ENCODE measurements at places on chromosomes 7 and 10. TPM values are rescaled to one million over a fixed set of nuclear protein-coding genes. Genes with fewer than 3 reads are reported as not detected.

Gene LIPM
- not detected for total RNA-seq

Gene PLAC9
- 8.2 TPM for total RNA-seq

Gene ERVW-1
- total RNA-seq: 1.2 TPM

Gene PRRT4
- 7.7 TPM for total RNA-seq

Gene A1CF
- 12.1 TPM for total RNA-seq

Gene ZP3
- total RNA-seq: not detected

Gene MMP21
- not detected for total RNA-seq

Gene GNGT1
- not detected for total RNA-seq

Gene FAM131B
- total RNA-seq: 2.1 TPM

Gene FAM25G
- total RNA-seq: not detected

Gene AGR2
- 179 TPM for total RNA-seq

Gene SPDYE17
- not detected for total RNA-seq

DNA sequence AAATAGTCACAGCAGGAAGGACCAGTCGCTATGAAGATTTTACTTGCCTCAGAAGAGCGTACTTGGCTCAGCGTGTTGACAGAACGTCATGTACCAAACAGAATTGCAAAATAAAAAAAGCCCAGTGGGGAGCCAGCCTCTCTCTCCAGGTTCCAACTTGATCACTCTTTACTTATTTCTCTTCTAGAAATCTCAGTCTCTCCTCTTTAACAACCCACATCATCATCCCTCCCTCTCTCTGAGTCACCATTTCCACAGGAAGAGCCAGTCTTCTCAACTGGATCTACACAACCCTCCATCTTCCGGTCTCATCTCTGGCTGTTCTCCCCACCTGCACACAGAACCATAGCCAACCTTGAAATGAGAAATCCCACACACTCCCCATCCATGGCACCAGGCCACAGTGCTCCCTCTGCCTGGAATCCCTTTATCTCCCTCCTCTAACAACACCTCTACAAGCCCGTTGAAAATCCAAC lies 718.3 kb downstream of the GRID1 start:
- H3K4me1 ChIP-seq: peaks cover 38% of the 10 kb centered on the region
- no peak overlapping the region for H3K4me3 ChIP-seq
- no peak for DNase-seq

- DNase-seq: no peak
- H3K27ac ChIP-seq: no peak overlapping the region
- H3K27me3 ChIP-seq: no peaks in the 10 kb centered on the region
- H3K4me1 ChIP-seq: no peaks in the 10 kb centered on the region
- peaks cover 21% of the 10 kb centered on the region for H3K36me3 ChIP-seq
These were observed 18.8 kb upstream of the SH2D4B start for GRCh38 chr10:80518807-80519360.

- H3K4me1 ChIP-seq: peaks cover 26% of the 10 kb centered on the region
- no peak for DNase-seq
- H3K4me3 ChIP-seq: peak overlapping the region; percentile 95
- peaks cover 15% of the 10 kb centered on the region for H3K27me3 ChIP-seq
These were observed 172.6 kb upstream of the TNRC18 start for GRCh38 chr7:5596046-5596895.

GRCh38 chr7:40220421-40220911 lies 85.7 kb downstream of the SUGCT start:
- H3K27ac ChIP-seq: no peak overlapping the region
- no peaks in the 10 kb centered on the region for H3K27me3 ChIP-seq
- DNase-seq: no peak
- no peak overlapping the region for H3K4me3 ChIP-seq
- H3K4me1 ChIP-seq: peaks cover 4% of the 10 kb centered on the region

DNA sequence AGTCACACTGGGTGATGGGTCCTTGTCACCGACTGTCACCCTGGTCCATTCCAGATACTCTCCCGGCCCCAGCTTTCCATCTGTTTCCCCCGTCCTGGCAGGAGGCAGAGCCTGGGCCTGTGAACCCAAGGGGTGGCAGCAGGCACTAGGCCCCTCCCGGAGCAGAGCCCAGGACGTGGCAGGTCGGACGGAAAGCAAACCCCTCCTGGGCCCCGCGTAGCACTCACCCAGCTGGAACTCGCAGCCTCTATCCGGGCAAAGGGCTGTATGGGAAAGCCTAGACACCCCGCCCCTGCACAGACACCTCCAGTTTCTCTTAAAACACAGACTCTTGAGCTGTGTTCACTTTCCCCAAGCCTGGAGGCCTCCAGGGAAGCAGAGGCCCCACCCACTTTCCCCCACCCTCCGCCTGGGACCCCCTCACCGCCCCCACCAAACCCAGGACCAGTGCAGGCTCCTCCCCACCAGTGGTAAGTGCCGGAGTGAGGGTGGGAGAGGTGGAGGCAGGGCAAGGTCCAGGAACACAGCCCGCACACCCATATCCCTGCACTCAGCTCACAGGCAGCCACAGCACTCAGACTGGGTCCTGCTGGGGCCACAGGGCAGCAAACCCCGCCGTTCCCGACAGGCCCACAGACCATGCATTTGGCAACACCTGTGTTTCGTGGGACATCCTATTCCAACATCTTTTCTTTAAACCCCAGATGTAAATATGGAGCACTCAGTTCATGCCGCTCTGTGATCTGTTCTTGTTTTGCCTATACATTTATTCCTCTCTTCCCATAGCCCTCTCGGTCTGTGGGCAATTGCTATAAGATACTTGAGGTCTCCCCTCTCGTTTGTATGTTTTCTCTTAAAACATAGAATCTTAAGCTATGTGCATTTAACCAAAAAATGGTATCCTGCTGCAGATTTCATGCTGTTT lies 98.2 kb upstream of the PDGFA start:
- DNase-seq: no peak
- H3K4me1 ChIP-seq: peaks cover 5% of the 10 kb centered on the region
- peaks cover 20% of the 10 kb centered on the region for H3K36me3 ChIP-seq
- H3K4me3 ChIP-seq: no peak overlapping the region
- no peaks in the 10 kb centered on the region for H3K27me3 ChIP-seq

DNA sequence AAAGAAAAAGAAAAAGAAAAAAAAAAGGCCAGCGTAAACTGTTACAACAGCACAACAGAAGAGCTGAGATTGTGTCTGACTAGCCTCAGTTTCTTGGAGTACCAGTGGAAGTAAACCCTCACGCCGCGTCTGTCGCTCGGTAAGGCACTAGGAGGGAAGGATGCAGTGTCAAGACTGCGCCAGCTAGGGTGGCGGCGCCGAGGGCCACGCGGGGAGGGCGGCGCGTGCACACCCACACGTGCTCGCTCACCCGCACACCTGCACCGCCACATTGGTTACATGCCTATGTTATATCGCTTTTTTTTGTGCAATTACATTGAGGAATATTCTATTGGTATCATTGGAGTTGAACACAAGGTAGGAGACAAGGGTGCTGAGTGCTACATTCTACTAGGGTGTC lies 48.2 kb downstream of the CLEC2L start:
- no peak overlapping the region for H3K4me3 ChIP-seq
- DNase-seq: no peak
- H3K36me3 ChIP-seq: peaks cover 32% of the 10 kb centered on the region
- no peak overlapping the region for H3K27ac ChIP-seq

DNA sequence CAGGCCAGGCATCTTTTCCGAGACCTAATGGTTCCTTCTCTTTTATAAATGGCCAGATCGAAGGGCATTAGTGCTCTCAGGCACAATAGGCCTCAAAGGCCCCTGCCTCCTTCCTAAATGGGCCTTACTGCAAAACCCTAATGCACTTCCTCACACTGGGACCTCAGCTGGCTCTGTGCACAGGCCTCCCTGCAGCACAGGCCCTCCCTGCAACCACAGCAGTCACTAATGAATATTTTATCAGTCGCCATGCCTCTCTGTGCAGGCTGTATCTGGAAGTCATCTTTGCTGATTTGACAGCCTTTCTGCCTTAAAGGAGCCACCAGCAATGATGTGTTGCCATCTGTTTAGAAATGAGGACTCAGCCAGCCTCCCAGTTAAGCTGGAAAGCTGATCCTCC lies 54.9 kb upstream of the SDK1 start:
- no peak overlapping the region for H3K4me3 ChIP-seq
- H3K27ac ChIP-seq: no peak overlapping the region
- no peak for DNase-seq
- H3K36me3 ChIP-seq: no peaks in the 10 kb centered on the region
- H3K27me3 ChIP-seq: no peaks in the 10 kb centered on the region
- peaks cover 25% of the 10 kb centered on the region for H3K4me1 ChIP-seq

DNA sequence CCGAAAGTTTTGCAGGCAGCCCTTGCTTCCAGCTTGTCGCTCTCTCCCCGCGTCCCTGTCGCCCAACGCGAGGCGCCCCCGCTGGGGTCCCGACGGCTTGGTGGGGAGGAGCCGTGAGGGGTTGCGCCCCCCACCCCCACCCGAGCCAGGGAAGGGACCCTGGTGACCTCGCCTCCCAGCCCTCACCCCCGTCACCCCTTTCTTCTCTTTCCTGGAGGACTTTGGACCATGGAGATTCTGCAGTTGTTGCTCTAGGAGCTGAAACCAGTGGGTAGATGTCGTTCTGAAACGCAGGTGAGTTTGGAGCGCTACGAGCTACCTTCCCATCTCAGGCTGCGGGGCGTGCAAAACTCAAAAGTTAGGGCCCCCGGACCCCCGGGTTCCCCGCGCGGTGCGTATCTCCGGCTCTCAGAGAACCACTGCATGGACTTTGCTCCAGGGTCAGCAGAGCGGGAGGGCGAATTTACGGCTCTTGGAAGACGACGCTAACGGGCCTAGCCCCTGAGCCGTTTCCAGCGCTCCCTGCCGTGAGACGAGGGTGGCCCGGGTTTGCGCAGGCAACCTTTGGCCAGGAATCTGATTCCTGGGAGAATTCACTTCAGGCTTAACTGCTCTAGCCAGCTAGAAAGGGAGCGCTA lies 684 bp upstream of the ATXN7L1 start:
- peak overlapping the region; percentile 92 for H3K4me3 ChIP-seq
- peaks cover 27% of the 10 kb centered on the region for H3K27me3 ChIP-seq
- H3K4me1 ChIP-seq: peaks cover 34% of the 10 kb centered on the region

GRCh38 chr7:122622682-122623081 lies 76.2 kb downstream of the RNF133 start:
- H3K4me3 ChIP-seq: no peak overlapping the region
- H3K4me1 ChIP-seq: peaks cover 8% of the 10 kb centered on the region
- no peak for DNase-seq

DNA sequence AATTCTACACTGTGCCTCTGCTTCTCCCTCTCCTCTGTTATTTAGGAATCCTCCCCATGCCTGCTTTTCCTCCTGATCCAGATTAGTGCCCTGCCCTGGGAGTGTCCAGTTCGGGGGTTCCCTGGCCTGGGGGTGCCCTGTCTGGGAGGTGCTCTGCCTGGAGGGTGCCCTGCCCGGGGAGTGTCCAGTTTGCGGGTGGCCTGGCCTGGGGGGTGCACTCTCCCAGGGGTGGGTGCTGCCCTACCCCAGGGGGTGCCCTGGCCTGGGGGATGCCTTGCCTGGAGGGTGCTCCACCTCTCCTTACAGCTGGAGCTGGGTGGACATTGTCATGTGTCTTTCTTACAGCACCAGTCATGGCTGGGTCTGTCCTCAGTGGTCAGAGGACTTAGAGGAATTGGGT lies 20.2 kb downstream of the RAMP3 start:
- H3K4me3 ChIP-seq: no peak overlapping the region
- H3K4me1 ChIP-seq: no peaks in the 10 kb centered on the region
- no peak overlapping the region for H3K27ac ChIP-seq
- no peak for DNase-seq
- H3K27me3 ChIP-seq: peaks cover 16% of the 10 kb centered on the region
- no peaks in the 10 kb centered on the region for H3K36me3 ChIP-seq

DNA sequence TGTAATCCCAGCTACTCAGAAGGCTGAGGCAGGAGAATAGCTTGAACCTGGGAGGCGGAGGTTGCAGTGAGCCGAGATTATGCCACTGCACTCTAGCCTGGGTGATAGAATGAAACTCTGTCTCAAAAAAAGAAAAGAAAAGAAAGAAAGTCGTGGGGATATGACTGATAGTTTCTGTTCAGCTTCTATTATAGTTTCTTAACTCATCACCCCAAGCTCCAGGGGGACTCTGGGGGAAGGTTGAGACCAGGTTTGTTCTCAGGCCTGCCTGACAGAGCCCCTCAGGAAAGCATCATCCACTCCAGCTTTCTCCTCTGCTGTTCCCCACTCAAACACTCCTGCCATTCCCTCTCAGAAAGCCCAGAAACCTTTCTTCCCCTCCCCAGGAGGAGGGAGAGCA lies 542.4 kb upstream of the GALNT17 start:
- peaks cover 36% of the 10 kb centered on the region for H3K27me3 ChIP-seq
- peaks cover 27% of the 10 kb centered on the region for H3K4me1 ChIP-seq
- DNase-seq: no peak
- no peaks in the 10 kb centered on the region for H3K36me3 ChIP-seq
- no peak overlapping the region for H3K27ac ChIP-seq

GRCh38 chr10:58278274-58278961 lies 9.5 kb downstream of the CISD1 start:
- no peak overlapping the region for H3K27ac ChIP-seq
- peaks cover 19% of the 10 kb centered on the region for H3K36me3 ChIP-seq
- no peak for DNase-seq
- no peak overlapping the region for H3K4me3 ChIP-seq

- no peak for DNase-seq
- H3K27ac ChIP-seq: no peak overlapping the region
- H3K36me3 ChIP-seq: no peaks in the 10 kb centered on the region
- H3K27me3 ChIP-seq: no peaks in the 10 kb centered on the region
These were observed 423.2 kb downstream of the CNTNAP2 start for GRCh38 chr7:146539836-146540235.

GRCh38 chr7:144830811-144831210 lies 5.0 kb downstream of the TPK1 start:
- no peaks in the 10 kb centered on the region for H3K36me3 ChIP-seq
- H3K4me3 ChIP-seq: no peak overlapping the region
- no peak for DNase-seq
- H3K4me1 ChIP-seq: peaks cover 12% of the 10 kb centered on the region
- H3K27me3 ChIP-seq: peaks cover 8% of the 10 kb centered on the region
- H3K27ac ChIP-seq: no peak overlapping the region

DNA sequence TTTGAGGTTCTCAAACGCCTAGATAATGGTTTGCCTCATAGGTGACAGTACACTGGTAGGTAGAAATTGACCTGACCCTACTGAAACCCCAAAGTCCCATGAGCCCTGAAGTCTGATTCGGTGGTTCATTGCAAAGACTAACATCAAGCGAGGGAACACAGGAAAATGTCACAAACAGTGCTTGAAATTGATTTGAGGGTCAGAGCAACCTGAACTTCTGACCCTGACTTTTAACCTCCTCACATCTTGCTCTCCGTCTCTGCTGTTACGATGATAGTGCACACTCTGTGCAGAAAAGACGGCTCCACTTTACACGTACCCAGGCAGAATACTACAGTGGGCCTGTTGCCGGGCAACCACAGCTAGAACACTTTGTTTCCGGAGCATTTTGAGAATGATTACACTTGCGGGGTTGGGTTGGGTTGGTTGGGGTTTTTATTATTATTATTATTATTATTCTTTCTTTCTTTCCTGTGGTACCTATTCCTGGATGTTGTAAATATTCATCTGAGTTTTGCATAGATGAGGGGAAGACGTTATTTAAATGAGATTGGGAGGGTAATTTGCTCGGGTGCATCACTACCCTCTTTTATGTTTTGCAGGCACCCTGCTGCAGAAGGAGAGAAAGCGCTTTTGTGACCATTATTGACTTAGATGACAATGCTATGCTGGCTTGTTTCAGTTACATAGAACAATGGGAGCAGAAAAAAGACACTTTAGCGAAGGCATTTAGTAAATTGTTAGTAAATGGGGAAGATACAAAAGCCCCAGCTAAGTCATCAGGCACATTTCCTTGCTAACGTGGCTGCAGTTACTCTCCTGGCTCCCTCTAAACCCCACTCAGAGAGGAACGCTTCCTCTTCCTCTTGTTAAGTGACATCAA lies 438.1 kb upstream of the NRP1 start:
- H3K4me1 ChIP-seq: peaks cover 19% of the 10 kb centered on the region
- no peaks in the 10 kb centered on the region for H3K36me3 ChIP-seq
- H3K27me3 ChIP-seq: no peaks in the 10 kb centered on the region

- H3K27me3 ChIP-seq: no peaks in the 10 kb centered on the region
- no peaks in the 10 kb centered on the region for H3K4me1 ChIP-seq
- H3K36me3 ChIP-seq: no peaks in the 10 kb centered on the region
- DNase-seq: no peak
- no peak overlapping the region for H3K27ac ChIP-seq
These were observed 246.1 kb downstream of the DNAJB9 start for GRCh38 chr7:108815815-108816214.

All from type B pancreatic cell (in vitro differentiated cells).